ENCODE measurements at places on chromosomes 5 and 9.
A peak's percentile ranks its signal among the peaks of the same experiment; 100 is the strongest.

- DNase-seq: peak; percentile 52
These were observed 98.0 kb downstream of the TRIO start for GRCh38 chr5:14241141-14241540.

DNA sequence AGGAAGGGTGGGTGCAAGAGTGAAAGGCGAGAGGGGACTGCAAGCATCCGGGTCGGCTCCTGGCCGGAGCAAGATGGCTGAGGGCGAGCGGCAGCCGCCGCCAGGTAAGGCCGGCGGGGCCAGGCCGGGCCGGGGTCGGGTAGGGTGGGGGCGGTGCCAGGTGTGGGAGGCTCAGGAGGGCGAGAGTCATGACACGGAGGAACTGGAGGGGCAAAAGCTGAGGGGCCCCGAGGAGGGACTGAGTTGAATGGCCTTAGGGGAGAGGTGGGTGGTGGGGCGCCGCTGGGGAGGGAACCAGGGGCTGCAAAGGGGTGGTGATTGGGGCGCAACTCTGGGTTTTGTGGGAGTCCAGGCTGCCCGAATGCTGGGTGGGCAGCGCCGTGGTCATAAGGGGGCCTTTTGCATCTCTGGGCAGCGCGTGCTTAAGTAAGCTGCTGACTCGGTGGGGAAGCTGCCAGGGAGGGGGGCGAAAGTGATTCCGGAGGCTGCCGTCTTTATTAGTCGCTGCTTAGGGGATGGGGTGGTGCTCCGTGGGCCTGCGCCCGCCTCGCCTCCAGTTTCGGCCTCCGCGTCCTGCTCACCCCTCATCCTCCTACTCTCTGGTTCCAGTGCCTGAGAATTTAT lies 425 bp downstream of the PTPA start:
- peak; percentile 43 for DNase-seq

GRCh38 chr5:138951091-138951985 lies 76.2 kb upstream of the LRRTM2 start:
- no peak for DNase-seq

GRCh38 chr9:134868751-134869553 lies 11.7 kb upstream of the FCN2 start:
- no peak for DNase-seq

- DNase-seq: no peak
These were observed 13.7 kb upstream of the EBF1 start for GRCh38 chr5:159113405-159113804.

Measured in inflammatory macrophage (primary cell).